ENCODE measurements at places on chromosomes 13 and 19.

GRCh38 chr13:25847145-25847544 is 204.7 kb downstream of the SHISA2 start:
- no peak for DNase-seq

GRCh38 chr13:75839406-75839805 is 203.3 kb downstream of the LMO7 start:
- no peak for DNase-seq

- DNase-seq: no peak
These were observed 2.3 kb upstream of the ZNRF4 start for GRCh38 chr19:5452594-5453565.

DNA sequence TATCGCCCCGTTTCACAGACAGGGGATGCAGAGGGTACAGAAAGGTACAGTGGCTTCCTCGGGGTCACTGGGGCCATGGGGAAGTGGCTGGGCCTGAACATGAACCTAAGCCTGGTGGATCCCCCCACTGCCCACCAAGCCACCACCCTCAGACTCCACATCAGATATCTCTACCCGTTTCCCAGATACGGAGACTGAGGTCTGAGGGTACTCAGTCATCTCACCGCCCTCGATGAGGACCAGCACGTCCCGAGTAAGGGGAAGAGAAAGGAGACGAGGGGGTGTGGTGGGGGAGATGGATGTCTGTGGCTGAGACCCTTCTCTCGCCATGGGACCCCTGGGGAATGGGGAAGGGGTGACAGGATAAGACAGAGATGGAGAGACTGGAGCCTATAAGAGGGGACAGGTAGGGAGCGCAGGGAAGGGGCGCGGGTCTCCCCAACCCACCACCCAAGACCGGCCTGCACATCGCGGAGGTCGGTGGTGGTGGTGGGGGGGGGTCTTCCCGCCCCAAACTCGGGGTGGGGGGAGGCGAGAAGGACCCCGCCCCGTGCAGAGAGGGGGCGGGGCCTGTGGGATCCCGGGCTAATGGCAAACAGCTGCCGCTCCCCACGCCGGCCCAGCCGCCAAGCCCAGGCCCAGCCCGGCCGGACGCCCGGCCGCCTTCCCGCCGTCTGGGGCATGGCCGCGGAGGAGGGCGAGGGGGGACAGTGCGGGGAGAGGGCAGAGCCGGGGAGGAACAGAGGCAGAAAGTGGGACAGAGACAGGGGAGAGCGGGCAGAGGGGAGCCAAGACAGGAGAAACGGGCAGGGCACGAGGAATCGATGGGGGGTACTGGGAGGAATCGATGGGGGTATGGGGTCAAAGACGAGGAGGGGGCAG is 698 bp downstream of the KANK2 start:
- DNase-seq: no peak

GRCh38 chr19:43395561-43395960 is 19.1 kb upstream of the TEX101 start:
- DNase-seq: no peak

GRCh38 chr19:28118235-28118634 is 1094.7 kb downstream of the UQCRFS1 start:
- no peak for DNase-seq

- DNase-seq: no peak
These were observed 164.5 kb downstream of the TEX29 start for GRCh38 chr13:111484959-111485358.
